ENCODE measurements at places on chromosomes 7 and 10.
A peak's percentile ranks its signal among the peaks of the same experiment; 100 is the strongest.

GRCh38 chr7:71733107-71733870 lies 601.3 kb downstream of the GALNT17 start:
- peak; percentile 73 for DNase-seq

DNA sequence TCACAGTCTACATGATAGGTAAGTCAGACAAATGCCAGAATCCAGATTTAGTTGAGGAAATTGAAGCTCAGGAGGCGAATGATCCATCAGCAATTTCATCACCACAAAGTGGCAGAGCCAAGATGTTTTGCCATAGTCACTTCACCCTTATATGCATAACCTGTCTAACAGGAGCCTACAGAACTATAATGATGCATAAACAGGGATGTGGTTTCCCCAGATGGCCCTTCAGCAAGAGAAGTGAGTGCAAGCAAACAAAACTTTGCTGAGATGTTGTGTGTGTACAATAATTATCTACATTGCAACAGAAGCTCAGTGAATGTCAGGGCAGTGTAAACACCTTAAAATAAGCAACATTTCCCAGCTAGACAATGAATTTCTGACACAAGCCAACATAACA lies 28.6 kb downstream of the PON3 start:
- DNase-seq, result peak; percentile 66

GRCh38 chr10:101066146-101066895 lies 4.5 kb downstream of the KAZALD1 start:
- peak; percentile 80 for DNase-seq

DNA sequence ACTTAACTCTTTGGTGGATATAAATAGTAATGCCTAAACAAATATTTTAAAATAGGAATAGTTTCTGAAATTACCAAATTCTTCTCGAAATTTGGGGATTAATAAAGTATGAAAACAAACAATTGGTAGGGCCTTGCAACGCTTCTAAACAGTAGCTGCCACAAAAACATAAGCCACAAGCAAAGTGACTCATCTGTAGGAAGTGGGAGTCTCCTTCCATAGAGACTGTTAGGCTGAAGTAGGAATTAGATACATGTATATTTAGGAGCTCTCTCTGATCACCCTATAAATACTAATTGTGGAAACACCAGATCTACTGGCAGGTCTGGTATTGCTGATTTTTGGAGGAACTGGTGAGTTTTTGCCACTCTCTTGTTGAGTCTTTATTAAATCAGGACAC lies 5.7 kb upstream of the LMOD2 start:
- peak; percentile 49 for DNase-seq

GRCh38 chr10:61016007-61016406 lies 72.0 kb upstream of the RHOBTB1 start:
- DNase-seq, result no peak

GRCh38 chr7:77786741-77787140 lies 11.5 kb downstream of the TMEM60 start:
- no peak for DNase-seq

- peak; percentile 91 for DNase-seq
Measured at GRCh38 chr7:92645114-92646061, 55.2 kb upstream of the FAM133B start.

GRCh38 chr10:73873838-73874215 lies 528 bp downstream of the CAMK2G start:
- no peak for DNase-seq

DNA sequence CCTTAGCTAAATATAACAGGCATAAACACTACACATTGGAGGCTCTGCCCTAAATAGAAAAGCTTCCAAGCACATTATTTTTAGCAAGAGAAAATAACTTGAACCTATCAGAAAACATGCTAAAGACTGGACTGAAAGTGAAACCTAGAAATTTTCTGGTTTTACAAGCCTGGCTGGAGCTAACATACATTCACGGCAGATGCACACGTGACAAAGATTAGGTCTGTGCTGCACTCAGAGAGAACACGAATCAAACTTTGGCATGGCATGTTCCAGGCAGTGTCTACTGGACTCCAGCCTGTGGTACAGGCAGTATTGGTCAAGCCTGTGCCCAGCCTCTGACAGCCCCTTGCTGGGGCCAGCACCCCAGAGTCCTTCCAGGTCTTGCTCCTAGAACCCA lies 94.1 kb upstream of the PCBD1 start:
- DNase-seq, result no peak

DNA sequence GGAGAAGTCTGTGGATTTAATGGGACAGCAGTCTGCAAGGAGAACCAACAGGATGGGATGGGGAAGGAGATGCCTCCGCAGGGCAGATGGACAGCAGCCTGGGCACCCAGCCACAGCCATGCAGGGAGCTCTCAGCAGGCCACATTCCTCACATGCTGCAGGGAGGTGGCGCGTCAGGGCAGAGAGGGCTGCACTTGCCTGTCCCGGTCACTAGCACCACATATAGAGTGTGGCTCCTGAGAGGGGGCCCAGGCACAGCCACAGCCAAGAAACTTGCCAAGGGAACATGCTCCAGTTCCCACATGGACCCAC lies 86.8 kb upstream of the ZMIZ1 start:
- no peak for DNase-seq

DNA sequence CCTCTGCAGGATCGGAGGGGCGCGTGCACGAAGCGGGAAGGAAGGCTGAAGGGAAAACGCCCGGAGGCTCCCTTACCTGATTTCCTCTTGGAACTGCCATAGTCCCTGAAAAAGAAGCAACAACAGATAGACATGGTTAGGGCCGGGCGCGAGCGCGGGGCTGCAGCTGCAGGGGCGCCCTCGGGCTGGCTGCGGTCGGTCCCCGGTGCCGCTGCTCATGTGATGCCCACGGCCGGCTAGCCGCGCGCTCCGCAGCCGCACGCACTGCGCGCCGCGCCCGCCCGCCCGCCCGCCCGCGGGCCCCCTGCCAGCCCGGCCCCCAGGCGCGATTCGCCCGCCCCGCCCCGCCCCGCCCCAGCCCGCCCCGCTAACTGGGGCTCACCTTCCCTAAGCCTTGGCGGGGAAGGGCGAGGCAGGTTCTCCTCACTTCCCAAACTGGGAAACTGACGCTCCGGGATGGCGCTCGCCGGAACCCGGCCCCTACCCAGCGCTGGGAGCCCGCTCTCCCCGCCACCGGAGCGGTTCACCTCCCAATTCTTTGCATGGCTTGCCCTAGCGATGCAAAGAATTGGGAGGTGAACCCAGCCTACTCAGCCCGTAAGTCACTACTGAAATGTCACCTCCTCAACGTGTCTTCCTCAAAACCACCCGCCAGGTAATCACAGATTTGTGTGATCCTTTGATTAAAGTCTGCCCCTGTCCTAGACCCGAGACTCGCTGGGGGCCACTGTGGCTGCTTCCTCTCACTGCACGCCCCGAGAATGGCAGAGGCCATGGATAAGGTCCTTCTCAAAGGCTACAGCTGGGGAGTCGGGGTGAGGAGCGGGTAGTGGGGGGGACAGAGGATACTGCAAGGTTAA lies 162.2 kb downstream of the SH3PXD2A start:
- no peak for DNase-seq

DNA sequence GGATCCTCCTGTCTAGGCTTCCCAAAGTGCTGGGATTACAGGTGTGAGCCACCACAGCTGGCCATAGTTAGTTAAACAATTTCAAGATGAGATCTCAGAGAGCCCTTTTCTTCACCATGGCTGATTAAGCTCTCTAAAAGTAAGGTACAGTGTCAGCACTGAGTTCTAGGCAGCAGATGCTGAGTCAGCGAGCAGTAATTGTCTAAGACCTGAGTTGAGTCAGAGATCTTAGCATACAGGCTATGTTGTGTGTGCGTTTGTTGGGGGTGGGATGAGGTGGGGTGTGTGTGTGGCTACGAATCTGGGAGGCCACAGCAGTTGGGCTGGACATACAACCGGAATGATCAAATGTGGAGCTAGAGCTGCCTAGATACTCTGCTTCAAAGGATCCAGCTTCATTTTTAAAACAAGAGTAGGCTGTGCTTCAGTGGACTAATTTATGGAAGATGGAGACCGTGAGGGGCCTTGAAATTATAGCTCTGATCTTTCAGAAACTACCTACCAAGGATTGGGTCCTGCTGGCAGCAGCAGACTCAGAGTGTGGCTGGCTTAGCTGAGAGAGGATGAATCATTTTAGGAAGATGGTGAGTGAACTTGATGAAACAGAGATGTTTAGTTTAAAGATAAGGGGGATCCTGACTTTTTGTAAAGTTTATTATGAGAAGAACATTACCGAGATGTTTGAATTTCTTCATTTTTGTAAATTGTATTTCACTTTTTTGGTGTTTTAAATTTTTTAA lies 17.5 kb upstream of the MTPN start:
- peak; percentile 22 for DNase-seq

- DNase-seq, result peak; percentile 58
Measured at GRCh38 chr10:77533146-77533886, 104.3 kb downstream of the KCNMA1 start.

- DNase-seq, result no peak
Measured at GRCh38 chr7:91656541-91657482, 223.7 kb downstream of the MTERF1 start.

GRCh38 chr10:12797471-12798262 lies 203.8 kb downstream of the CCDC3 start:
- no peak for DNase-seq

- DNase-seq, result peak; percentile 53
Measured at GRCh38 chr10:114681542-114681941, 23.5 kb upstream of the ABLIM1 start.

Data from PC-3 (cell line).